ENCODE measurements at places on chromosomes 16 and 17.

DNA sequence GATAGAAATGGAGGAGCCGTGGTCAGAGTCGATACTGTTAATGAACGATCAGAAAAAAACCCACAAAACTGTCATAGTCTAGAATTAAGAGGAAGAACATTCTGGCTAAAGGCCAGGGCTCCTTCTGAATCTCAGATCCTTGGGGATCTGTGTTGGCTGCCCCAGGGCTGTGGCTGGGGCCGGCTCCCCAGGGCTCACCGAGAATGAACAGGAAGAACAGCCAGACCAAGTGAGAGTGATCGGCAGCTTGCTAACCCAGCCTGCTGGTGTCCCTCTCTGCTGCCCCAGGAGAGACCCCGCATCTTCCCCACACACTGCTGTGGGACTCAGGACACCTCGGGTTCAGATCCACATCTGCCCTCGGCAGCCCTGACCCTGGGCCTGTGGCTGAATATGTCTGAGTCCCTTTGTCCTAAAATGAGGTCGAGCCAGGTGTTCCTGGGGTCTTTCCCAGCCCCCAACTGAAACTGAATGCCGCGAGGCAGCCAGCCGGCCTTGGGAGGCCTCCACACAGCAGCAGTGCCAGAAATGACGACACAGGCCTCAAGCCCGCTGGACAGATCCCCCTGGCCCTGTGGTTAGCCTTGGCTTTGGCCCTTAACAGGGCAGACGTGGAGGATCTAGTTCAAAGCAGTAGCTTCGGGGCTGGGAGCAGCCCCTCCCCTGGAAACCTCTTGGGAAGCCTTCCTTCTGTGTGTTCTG, 23.9 kb upstream of the CLEC18A start:
- DNase-seq = no peak

- DNase-seq = no peak
Observed at GRCh38 chr17:29045026-29045425, 2.1 kb downstream of the PIPOX start.

DNA sequence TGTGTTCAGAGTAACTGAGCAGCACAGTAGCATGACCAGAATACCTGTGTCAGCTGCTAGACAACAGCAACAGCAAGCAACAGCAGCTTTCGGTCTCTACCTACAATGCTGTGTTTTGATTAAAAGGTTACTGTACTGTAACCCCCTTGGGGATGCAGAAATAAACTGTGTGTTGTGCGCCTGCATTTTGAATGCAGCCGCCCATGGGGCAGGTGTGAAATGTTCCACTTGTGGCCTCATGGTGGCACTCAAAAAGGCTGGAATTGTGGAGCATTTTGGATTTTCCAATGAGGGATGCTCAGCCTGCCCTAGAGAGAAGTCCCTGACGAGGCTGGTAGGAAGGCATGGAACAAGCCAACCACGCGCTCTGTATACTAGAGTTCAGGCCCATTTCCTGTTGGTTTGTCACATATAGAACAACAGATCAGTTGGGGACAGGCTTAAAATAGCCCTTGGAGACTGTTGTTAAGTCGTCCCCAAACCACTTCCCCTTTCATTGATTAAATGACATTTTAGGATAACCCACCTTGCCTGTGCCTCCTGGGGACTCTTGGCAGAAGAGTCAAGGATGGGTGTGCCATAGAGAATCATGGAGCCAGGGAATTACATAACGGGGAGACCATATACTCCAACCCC, 27.1 kb downstream of the SCPEP1 start:
- DNase-seq = no peak

GRCh38 chr16:20763461-20764232, at the start of gene ACSM3:
TSS of gene ACSM3 (plus strand) at chr16:20764014. CDS start at chr16:20770035, 6,021 bp downstream.
- DNase-seq = peak; percentile 61

- no peak for DNase-seq
Observed at GRCh38 chr17:17661134-17661533, 20.1 kb upstream of the RAI1 start.

GRCh38 chr16:2428051-2428783, 1.0 kb upstream of the CCNF start:
- DNase-seq = no peak

GRCh38 chr17:42233156-42233555, 38.9 kb upstream of the GHDC start:
- DNase-seq = no peak

DNA sequence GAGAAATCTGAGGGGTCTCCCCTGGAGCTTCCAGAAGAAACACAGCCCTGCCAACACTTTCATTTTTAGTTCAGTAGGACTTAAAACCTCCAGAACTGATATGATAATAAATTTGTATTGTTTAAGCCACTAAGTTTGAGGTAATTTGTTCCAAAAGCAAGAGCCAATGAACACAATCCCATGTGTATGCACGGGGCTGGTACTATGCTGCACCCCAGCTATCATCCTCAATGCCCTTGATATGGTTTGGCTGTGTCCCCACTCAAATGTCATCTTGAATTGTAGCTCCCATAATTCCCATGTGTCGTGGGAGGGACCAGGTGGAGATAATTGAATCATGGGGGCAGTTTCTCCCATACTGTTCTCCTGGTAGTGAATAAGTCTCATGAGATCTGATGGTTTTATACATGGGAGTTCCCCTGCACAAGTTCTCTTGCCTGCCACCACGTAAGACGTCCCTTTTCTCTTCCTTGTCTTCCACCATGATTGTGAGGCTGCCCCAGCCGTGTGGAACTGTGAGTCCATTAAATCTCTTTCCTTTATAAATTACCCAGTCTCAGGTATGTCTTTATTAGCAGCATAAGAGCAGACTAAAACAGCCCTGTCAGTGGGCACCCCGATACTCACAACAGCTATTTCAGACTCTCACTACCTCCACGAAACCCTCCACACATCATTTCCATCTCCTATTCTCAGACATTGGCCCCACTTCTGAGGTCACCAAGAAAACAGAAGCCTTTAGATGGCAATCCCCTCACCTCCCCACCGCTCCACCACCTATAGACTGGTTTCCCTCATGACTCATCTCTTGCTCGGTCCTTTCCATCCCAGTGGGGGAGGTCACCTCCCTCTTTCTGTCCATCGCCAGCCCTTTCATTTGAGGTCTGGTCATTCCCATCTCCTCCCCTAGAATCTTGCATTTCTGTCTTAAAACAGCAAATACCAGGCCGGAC, 8.9 kb upstream of the CACNG1 start:
- DNase-seq = no peak

Data from amniotic stem cell (primary cell).